Renal cortex interstitium (tissue), 15 donors: ENCODE measurements at places on chromosomes 11 and 22.

DNA sequence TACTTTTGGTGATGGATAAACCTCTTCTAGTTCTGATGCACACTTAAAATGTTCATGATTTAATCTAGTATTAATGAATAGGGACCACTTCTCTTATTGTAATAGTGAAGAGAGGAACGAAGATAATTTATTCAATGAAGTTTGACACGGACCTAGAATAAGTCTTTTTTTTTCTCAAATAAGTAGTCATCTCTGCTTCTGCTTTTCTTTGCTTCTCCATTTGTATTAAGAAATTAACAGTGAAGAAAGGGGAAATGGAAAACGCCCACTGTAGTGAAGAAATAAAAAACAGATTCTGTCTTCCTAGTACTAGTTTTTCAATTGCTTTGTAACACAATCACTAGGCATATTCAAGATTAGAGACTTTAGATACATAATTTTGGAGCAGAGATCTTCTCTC, 73.0 kb downstream of the CD44 start:
- DNase-seq, result no peak

DNA sequence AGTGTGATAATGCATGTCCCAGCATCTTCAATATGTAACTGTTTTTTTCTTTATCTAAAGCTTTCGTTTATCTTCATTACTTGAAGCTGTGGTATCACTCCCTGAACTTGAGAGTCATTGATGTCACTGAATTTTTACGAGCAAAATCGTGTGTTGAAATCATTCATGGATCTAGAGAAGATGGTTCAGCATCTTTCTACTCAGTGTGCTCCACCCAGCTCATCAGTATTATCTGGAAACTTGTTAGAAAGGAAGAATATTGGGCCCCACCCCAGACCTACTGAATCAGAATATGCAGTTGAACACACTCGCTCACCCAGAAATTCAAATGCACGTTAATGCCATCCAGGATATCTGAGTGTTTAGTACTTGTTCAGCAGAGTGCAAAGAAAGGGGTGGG, 8.3 kb downstream of the CDON start:
- DNase-seq, result no peak

DNA sequence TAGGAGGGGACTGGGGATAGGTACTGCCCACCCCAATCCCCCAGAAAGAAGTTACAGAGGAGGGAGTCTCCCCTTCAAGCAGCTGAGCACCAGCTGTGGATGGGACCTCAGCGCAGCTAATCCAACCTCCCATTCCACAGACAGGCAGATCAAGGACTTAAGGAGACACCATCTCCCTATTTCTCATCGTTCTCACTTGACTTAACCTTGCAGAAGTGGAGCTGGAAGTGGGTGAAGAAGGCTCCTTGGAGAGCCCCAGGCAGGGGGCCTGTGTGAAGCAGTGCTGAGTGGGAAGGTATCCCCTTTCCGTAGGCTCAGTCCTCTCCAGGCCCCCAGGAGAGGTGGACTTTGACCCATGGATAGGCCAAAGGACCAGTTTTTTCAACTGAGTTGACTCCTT, 27.3 kb downstream of the USP35 start:
- DNase-seq, result no peak

DNA sequence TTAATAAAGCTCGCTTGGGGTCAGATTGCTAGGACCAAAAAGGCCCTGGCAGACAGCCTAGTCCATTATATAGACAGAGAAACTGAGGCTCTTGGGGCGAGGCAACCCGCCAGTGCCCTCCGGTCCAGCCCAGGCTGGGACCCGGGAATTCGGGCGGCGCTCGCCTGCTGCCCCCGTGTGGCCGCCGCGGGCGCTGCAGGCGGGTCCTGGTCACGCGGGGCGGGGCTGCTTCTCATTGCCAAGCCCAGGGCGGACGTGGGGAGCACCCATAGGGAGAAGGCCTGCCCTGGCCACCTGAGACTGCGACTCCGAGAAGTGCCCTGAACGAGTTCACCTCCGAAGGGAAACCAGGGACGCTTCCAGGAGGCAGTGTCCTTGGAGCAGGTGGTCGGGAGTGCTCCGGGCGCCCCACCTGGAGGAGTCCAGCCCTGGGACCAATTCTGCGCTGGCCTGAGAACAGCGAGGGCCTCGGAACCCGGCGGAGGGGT, 36.0 kb upstream of the CSNK1E start:
- no peak for DNase-seq

DNA sequence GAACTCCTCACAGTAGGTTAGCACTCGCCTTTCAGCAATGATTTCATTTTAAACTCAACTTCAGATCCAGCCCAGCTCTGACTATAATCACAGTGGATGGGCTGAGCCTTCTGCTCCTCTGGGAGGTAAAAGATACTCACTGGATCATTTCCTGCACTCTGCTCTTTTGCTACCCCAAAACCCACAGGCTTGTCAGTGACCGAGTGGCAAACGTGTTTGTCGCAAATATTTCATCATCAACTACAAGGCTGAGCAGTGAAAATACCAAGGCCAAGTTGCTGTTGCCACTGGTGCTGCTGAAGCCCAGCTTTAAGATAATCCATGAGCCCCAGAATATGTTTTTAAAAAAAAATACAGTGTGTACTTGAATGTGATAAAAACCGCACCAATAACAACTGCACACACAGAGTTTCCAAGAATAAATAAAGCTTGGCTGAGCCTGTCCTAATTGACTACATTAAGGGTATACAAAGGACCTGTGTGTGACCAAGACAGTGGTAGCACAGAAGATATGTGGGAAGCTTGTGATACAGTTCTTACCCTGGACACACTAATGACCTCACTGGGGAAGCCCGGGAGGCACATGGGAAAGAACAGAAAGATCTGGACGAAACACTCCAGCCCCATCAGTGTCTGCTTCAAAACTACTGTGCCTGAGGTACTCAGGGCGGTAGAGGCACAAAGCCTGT, 41.3 kb downstream of the ABTB2 start:
- no peak for DNase-seq

DNA sequence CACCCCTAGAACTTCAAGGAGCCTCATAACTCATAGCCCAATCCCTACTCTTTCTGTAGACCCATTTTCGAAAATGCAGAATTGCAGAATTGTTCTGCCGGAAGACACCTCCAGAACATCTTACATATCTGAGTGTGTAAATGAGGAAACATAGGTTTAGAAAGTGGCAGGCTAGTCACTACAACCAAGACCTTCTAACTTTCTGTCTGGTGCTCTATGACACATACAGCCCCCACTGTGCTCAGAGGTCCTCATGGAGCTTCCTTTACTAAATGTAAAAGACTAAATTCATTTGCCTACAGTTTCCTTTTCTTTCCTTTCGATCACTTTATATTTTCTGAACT, 132.1 kb upstream of the DDI1 start:
- no peak for DNase-seq

GRCh38 chr11:72712168-72712751, 38.0 kb upstream of the PDE2A start:
- no peak for DNase-seq

DNA sequence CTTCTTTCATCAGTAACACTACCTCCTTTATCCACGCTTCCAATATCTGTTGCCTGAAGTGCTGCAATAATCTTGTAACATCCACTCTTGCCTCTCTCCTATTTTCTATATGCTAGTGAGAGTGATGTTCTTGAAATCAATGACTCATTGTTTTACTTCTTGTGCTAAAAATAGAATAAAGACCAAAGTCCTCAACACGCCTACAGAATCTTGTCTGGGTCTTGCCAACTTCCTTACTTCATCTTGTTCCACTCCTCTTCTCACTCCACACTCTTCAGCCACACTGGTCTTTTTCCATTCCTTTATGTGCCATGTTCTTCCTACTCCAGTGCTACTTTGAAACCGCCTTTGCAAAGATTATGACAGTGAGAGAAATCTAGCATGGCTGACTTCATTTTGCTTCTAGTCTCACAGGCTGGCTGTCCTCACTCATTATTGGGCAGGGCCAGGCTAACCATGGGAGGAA, 136.4 kb downstream of the CCDC81 start:
- DNase-seq, result no peak

DNA sequence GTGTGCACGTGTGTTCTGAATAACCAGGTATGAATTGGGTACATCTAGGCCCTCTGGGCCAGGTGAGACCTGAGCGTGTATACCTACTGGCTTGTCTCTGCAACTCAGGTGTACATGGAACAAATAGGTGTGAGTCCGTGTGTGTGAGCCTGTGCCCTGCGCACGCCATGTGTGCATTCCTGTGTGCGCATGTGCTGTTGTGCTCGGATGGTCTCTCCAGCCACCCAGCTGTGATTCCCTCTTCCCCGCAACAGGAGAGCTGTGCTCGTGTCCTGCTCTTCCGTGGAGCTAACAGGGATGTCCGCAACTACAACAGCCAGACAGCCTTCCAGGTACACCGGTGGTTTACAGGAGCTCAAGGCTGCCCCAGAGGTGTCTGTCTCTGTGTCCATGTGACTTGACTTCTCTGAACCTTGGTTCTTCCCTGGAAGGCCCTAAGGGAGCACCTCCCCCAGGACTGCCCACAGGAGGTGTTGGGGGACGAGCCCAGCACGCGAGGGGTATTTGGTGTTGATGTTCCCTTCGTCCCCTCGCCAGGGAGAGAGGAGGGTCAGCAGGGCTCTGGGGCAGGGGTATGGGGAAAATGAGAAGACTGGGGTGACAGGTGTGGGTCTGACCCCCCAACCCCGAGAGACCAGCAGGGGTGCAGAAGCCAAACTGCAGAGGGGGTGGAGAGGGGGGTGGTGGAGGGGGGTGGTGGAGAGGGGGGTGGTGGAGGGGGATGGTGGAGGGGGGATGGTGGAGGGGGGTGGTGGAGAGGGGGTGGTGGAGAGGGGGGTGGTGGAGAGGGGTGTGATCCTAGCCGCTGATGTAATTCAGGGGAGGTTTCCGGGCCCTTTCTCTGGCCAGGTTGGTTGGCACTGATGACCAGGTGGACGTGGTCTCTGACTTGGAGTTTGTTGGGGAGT, 10.7 kb downstream of the SHANK3 start:
- DNase-seq, result no peak

DNA sequence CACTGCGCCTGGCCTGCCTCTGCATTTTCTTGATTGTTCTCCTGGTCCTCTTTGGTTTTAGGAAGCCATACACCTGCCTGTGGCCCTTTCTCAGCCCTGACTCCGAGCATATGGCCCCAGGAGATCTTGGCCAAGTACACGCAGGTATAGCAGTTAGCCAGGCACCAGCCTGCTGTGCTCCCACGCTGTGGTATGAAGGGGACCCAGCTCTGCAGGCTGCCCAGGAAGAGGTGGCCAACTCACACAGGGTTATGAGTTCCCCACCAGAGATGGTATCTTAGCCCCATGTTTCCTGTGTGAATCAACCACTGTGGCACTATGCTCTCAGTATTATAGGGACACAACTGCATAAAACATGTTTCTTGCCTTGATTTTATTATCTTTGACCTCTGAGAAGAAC, 31.1 kb downstream of the SGSM3 start:
- no peak for DNase-seq
